ENCODE measurements at places on chromosomes 2 and 18.

DNA sequence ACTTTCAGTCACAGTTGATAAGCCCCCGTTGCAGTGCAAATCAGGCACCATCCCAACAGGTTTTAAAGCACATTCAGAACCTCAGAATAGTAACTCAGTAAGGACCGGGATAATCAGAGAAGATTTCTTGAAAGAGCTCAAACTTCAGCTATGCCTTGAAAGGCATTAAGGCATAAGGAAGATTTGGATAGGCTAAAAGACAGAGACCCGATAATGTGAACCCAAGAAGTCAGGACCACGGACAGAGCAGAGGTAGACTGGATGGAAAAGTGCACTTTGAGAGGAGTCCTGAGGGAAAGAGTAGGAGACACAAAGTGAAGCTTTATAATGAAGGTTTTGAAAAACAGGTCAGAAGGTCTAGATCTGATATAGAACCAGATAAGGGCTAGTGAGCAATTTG is 36.9 kb upstream of the KLF7 start:
- DNase-seq, result peak; percentile 35

DNA sequence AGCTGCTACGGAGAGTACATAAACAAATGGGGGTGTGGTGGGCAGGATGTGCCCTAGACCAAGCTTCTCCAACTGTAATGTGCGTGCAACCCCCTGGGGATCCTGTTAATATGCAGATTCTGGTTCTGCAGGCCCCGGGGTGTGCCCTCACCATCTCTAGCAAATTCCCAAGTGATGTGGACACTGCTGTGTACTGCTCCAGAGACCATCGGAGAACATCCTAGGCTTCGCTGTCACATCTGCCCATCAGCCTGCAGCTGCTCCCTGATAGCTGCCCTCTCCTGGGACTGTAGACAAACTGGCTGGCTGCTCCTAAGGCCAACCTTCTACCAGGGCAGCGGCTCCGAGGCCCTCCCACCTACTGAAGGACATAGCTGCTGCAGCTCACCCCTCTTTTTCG is 3.2 kb downstream of the HS1BP3 start:
- no peak for DNase-seq

- no peak for DNase-seq
Observed at GRCh38 chr18:72427721-72428120, 116.4 kb downstream of the CBLN2 start.

GRCh38 chr2:13524492-13524891 is 807.8 kb downstream of the TRIB2 start:
- DNase-seq, result no peak
